CMK (cell line): ENCODE measurements at places on chromosomes 7 and 10.

DNA sequence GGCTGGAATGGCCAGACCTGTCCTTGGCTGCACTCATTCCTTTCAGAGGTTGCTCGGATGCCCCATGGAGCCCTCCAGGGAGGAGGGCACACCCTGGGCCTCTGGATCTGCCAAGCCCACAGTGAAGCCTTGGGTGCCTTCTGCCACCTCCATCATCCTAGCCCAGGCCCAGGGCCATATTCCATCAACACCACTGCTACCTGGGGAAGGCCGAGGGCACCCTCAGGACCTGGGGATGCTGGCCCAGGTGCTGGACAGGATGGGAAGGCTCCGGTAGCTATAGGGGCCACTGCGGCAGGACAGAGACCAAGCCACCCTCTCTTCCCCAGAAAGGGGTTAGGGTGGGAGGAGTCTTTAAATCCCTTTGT, 810 bp downstream of the OPN4 start:
- DNase-seq, result no peak

DNA sequence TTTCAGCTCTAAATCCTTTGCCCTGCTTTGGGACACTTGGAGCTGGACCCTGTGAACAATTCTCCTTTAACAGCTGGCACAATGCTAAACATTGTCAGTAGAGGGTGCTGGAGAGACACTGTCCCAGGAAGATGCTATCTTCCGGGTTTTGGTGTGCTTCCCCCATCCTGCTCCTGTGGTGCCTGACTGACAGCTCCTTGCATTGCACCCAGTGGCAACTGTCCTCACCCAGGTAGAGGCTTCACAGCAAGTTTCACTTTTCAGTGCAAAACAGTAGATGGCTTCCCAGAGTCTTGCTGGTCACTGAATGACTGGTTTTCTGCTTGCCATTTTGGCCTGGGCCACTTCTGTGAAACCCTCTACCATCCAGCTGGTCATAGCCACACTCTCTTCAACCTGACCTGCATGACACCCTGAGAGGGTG, 77.3 kb downstream of the CDC14C start:
- DNase-seq, result peak; percentile 7

- no peak for DNase-seq
Observed at GRCh38 chr7:158782761-158783401, 46.4 kb downstream of the ESYT2 start.

- no peak for DNase-seq
Observed at GRCh38 chr7:151175793-151176311, 8.4 kb upstream of the GBX1 start.

- DNase-seq, result no peak
Observed at GRCh38 chr7:25967278-25968204, 184.5 kb upstream of the NFE2L3 start.

- DNase-seq, result no peak
Observed at GRCh38 chr10:35394411-35394851, 58.1 kb downstream of the CCNY start.

- no peak for DNase-seq
Observed at GRCh38 chr10:98481404-98481945, 34.7 kb upstream of the HPS1 start.

DNA sequence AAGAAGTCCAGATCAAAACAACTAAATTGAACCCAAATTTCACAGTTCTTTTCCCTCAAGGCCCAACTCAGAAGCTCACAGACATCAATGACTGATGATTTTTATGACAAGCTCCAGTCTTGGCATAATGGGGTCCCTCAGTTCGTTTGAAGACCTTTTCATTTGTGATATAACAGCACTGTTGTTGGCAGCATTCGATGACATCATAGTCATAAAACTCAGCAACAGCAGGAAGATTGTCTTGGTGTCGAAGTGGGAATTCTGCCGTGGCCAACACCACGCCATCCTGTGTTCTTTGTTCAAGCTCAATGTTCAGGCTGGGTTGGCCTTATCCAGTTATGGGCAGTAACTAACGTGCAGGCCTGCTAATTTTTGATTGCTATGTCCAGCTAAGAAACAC, 261.7 kb downstream of the C7orf25 start:
- DNase-seq, result no peak

DNA sequence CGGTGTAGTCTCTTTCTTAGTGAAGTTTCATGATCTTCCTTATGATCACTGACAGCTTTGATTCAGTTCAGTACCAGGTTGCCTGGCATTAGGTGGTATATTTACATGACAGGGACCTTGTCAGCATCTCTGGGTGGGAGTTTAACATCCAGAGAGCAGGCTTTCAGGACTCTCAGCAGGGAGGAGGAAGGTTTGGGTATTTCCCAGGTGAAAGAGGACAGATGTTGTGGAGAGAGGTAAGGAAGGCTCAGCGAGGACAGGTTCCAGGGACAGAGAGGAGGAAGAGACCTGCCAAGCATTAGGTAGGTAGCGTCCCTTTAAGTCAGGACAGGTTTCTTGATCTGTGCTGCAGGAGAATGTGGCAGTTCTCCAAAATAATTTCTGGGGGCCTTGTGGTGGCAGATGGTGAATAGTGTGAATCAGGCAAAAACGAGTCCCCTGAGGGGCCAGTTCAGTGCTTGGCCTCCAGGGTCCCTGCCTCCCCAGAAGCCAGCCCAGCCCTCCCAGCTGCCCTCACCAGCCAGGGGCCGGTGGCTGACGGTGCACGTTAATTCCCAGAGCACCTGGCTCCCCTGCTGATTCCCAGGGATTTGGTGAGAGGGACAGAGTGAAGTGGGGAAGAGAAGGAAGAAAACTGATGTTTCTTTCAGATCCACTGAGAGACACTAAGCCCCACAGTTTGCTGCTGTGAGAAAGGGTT, 82.0 kb downstream of the VWC2 start:
- no peak for DNase-seq

GRCh38 chr7:100171087-100171681, 2.8 kb upstream of the GAL3ST4 start:
- no peak for DNase-seq

- no peak for DNase-seq
Observed at GRCh38 chr10:122251459-122252255, 19.4 kb upstream of the BTBD16 start.

DNA sequence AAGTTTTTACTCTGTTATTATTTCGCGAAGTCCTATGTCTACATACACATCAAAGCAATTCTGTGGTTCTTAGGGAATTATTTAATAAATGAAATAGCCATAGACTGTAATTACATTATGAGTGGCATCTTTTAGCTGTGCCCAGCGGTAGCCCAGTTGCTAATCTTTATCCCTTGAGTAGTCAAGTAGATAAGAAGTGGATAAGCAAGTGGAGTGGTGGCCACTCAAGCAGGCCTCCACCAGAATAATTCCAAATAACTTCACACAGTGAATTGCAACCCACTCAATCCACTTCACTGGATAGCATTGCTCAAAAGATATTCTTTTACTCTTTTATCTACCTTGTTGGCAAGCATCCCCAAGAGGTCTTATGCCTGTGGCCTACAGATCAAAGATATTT, 349.7 kb downstream of the AUTS2 start:
- DNase-seq, result no peak

- no peak for DNase-seq
Observed at GRCh38 chr7:80370587-80370986, 141.3 kb downstream of the GNAT3 start.

- no peak for DNase-seq
Observed at GRCh38 chr10:110209926-110210673, 2.7 kb downstream of the MXI1 start.

DNA sequence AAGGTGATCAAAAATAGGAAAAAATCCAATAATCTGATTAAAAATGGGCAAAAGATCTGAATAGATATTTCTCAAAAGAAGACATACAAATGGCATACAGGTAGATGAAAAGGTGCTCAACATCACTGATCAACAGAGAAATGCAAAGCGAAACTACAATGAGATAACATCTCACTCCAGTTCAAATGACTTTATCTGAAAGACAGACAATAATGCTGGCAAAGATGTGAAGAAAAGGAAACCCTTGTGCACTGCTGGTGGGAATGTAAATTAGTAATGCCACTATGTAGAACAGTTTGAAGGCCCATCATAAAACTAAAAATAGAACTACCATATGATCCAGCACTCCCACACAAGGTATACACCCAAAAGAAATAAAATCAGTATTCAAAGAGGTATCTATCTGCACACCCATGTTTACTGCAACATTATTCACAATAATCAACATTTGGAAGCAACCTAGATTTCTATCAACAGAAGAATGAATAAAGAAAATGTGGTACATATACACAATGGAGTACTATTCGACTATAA, 85.0 kb downstream of the LRRN3 start:
- DNase-seq, result no peak

DNA sequence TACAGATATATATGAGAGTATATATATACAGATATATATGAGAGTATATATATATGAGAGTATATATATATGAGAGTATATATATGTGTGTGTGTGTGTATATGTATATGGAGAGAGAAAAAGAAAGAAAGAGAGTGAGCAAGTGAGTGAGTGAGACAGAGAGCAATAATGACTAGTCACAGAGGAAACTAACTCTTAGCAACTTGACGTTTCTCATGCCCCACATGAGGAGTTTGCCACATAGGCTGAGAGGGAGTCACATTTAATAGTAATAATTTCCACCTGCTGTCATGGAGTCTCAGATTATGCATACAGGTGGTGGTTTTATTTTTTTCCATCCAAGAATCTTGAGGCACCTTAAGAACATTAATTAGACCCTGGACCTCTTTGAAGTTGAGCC, 199.9 kb downstream of the GATA3 start:
- no peak for DNase-seq

- DNase-seq, result no peak
Observed at GRCh38 chr10:31103112-31103511, 71.4 kb upstream of the ZNF438 start.

GRCh38 chr7:151012031-151012692, 12.1 kb downstream of the ATG9B start:
- DNase-seq, result no peak

GRCh38 chr10:129969184-129969910, 5.3 kb upstream of the EBF3 start:
- DNase-seq, result no peak

DNA sequence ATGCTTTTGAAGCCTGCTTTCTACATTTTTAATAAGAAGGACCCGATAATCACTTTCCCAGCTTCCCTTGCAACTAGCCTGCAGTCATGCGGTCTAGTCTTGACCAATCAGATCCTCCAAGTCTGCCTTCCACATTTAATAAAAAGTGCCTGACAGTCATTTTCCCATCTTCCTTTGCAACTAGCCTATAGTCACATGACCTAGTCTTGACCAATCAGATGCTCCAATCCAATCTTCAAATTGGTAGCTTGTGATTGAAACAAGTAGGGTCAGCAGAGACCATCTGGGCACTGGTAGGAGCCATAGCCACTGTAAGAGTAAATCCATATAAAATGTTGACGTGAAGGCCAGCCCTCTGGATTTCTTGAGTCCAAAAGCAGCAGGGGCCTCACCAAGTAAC, 80.0 kb downstream of the NPTX2 start:
- DNase-seq, result peak; percentile 3

- DNase-seq, result no peak
Observed at GRCh38 chr7:27303026-27303425, 60.4 kb downstream of the EVX1 start.

GRCh38 chr7:48109848-48110663, 21.0 kb downstream of the UPP1 start:
- DNase-seq, result peak; percentile 11

DNA sequence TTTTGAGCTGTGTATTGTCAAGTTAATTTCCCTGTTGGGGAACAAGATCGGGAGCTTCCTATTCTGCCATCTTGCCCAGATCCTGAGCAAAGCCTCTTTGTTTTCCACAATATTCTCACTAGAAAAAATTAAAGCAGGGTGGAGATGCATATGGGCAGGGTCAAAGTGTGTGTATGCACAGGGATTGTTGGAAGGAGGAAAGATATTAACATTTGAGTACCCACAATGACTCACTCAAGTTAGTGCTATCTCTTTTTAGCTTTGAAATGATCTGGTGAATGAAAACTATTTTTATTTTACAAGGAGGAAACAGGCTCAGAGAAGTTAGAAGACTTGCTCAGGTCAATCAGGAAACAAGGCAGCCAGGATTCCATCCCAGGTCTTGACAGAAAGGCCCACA, 6.7 kb upstream of the BTBD16 start:
- DNase-seq, result no peak

GRCh38 chr10:90218846-90219245, 517.5 kb downstream of the KIF20B start:
- DNase-seq, result no peak

GRCh38 chr7:41114131-41114530, 588.8 kb downstream of the INHBA start:
- DNase-seq, result no peak

- no peak for DNase-seq
Observed at GRCh38 chr7:81645435-81645834, 124.4 kb downstream of the HGF start.

- DNase-seq, result no peak
Observed at GRCh38 chr10:90571481-90572258, 286.2 kb downstream of the HTR7 start.

DNA sequence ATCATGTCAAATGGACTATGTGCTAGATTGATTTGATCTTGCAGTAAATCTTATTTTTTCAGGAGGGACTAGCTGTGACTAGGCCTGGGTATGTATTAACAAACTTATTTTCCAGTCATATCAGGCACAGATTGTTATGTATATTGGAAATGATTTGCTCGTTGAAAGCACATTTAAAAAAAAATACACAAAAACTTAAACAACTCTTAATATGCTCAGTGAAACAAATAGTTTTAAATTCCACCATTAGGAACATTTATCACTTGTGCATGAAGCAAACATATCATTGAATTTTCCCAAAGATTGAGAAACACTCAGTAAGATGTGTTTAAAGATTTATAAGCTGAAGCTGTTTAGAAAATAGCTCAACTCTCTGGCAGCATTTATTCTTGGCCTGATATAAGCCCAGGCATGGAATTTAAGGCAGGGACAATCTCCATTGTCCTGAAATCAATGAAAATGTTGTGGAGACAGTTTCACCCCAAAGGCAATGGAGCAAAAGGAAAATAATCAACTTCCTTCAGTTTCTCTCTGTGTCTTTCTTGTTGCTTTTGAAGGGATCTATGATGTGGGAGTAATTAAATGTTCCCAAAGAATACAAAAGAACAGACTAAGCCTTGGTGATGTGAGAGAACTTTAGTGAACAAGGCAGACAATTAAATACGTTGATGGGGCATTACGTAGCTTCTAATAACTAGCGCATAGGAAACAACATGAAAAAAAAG, 250.3 kb downstream of the GPR37 start:
- DNase-seq, result no peak

- DNase-seq, result no peak
Observed at GRCh38 chr10:60473557-60473956, 83.9 kb upstream of the ANK3 start.

DNA sequence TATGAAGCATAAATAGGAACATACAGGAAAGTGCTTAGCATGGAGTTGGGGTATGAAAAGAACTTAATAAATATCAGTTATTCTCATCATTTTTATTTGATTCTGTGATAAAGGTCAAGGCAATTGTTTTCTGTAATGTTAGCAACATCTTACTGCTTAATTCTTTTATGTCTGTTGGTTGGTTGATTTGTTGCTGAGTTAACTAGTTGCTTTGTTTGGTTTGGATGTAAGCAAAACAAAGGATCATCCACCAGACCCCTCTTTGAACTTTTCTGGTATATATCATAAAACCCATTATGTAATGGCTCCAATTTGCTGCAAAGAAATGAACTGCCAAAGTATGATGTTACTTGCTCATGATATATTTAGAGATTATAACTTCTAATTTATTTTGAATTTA, 44.5 kb downstream of the CH25H start:
- DNase-seq, result no peak
